ENCODE measurements at places on chromosomes 4 and X.

DNA sequence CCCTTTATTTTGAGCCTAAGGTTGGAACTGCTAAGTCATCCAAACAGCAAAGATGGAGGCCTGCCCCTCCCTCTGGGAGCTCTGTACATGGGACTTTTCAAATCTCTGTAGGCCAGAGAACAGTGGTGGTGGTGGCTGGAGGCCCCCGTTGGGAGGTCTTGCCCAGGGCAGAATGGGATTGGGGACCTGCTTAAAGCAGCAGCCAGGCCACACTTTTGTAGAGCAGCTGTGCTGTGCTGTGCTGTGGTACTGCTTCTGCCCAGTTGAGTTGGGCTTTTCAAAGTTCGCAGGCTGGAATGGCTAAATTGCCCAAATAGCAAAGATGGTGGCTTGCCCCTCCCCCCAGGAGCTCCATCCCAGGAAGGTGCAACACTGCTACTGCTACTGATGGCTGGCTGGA, 147.5 kb upstream of the TACR3 start:
- DNase-seq = no peak

- DNase-seq = no peak
Observed at GRCh38 chrX:118736394-118737010, 9.1 kb downstream of the IL13RA1 start.

DNA sequence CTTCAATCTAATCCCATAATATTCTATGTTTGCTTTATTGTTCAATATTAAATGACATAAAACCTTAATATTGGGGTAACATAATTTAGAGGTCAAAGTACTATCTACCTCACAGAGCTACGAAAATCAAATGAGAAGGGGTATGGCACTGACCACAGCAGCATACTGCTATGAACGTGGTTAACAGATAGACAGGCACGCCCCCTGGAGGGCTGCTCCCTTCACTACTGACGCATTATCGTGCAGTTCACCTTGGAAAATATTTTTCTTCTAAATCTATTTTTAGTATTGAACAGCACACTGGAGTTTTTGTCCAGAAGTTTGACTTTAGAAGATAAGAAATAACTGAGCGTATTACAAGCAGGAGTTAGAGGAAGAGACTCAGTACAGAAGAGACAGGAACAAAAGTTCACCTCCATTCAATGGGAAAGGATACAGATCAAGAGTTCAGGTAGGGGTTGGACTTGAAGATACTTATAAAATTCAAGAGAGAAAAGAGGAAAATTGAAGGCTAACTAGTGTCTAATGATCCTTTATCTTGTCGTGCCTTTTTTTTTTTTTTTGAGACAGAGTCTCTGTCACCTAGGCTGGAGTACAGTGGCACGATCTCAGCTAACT, 22.7 kb downstream of the MAP9 start:
- DNase-seq = peak; percentile 70

GRCh38 chrX:132171478-132171877, 43.7 kb upstream of the FRMD7 start:
- DNase-seq = no peak

GRCh38 chr4:158827543-158827981, 58.7 kb downstream of the FNIP2 start:
- no peak for DNase-seq

- DNase-seq = no peak
Observed at GRCh38 chr4:80179637-80180161, 17.6 kb upstream of the PRDM8 start.

GRCh38 chrX:16722481-16722880, 3.1 kb downstream of the SYAP1 start:
- DNase-seq = no peak

DNA sequence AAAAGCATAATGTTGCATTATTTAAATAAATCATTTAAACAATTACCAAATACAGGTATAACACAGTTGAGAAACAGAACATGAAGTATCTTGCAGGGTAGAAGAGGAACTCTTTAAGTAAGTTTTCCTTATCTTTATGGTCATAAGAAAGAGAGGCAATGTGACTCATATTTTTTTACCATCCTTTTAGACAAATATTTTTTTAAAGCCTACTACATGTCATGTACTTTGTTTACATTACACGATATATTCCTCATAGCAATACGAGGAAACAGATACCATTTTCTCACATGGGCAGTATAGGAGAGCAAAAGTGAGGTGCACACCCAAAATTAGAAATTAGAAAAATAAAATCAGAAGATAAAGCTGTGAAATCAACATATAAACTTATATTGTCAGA, 49.3 kb upstream of the EPHA5 start:
- no peak for DNase-seq

- DNase-seq = peak; percentile 14
Observed at GRCh38 chr4:55979562-55979961, 30.8 kb downstream of the CEP135 start.
